Activated naive CD8-positive, alpha-beta T cell treated with anti-CD3 and anti-CD28 coated beads, Interleukin-2, amount 10 ng/mL, durations not matched to agents 7 days and 5 days (primary cell): ENCODE measurements at places on chromosomes 3 and 15.

GRCh38 chr3:88773766-88774165 is 333.7 kb upstream of the EPHA3 start:
- no peak for DNase-seq

DNA sequence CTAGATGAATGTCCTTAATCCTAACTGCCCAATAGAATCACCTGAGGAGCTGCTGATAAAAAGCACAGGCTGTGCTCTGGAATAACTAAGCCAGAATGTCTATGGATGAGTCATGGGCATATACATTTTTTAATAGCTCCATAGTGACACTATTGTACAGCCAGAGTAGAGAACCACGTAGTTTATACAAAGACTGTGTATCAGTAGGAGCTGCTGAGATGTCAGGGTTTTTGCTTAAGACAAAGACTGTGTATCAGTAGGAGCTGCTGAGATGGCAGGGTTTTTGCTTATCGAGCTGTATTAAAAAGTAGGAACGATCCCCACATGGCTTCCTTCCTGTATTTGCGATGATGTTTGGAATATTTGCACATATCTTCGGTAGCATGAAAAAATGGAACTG is 137.4 kb downstream of the SV2B start:
- no peak for DNase-seq

DNA sequence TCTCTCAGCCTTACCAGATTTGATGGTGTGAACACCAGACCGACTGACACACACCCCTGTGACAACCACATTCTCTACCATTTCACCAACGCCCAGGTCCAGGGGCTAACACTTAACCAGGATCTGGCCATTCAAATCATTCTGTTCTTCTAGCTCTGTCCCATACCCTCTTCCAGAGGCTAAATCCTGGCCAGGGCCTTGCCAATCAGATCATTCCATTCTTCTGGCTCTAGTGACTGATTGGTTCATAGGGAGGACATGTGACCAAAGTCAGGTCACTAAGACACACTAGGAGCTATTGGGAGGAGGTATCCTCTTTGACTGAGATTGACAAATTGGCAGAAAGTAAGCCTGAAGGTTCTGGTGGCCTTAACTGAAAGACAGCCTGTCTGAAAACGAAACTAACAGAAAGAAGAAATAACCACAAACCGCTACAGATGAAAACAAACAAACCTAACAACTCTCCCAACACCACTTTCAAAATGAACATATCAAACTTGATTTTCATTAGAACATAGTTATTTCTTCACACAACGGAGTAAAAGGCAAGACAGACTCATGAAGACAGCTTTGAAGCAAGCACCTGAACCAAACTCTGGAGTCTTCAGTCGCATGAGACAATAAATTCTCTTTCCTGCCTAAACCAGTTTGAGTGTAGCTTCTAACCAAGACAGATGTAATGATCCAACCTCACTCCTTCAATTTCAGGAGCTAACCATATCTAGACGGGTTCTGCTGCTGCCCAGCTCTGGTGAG is 68.5 kb downstream of the TRANK1 start:
- peak; percentile 41 for DNase-seq

GRCh38 chr15:75176396-75176761 is 25.3 kb upstream of the C15orf39 start:
- DNase-seq: no peak

GRCh38 chr15:89864958-89865739 is 28.6 kb downstream of the AP3S2 start:
- no peak for DNase-seq

DNA sequence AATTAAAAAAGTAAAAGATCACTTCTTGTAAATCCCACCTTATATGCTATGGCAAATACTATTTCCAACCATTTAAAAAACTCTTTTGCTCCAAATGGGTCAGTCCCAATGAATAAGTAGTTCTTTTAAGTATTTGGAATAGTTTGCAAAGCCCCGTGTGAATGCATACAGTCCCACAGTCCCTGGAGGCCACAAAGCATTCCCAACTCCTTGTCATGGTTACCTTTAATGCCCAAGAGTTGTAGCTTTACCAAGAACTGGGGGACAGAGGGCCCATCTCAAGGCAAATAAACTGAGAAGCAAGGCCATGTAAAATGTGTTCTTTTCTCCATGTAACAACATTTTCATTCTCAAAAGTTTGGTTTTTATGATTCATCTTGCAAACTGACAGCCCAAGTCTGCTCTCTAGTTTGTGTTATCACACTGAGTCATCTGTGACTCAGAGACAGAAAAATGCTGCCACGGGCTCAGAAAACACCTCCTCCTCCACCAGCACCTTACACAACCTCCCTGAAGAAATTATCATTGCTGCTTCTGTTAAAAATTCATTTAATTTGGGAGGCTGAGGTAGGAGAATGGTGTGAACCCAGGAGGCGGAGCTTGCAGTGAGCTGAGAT is 336.2 kb downstream of the ERC2 start:
- no peak for DNase-seq
